ENCODE measurements at places on chromosomes 11 and 22.

GRCh38 chr22:44331881-44332714 is 19.3 kb upstream of the SHISAL1 start:
- no peak for DNase-seq

GRCh38 chr11:36056160-36056751 is 112.4 kb downstream of the LDLRAD3 start:
- no peak for DNase-seq

DNA sequence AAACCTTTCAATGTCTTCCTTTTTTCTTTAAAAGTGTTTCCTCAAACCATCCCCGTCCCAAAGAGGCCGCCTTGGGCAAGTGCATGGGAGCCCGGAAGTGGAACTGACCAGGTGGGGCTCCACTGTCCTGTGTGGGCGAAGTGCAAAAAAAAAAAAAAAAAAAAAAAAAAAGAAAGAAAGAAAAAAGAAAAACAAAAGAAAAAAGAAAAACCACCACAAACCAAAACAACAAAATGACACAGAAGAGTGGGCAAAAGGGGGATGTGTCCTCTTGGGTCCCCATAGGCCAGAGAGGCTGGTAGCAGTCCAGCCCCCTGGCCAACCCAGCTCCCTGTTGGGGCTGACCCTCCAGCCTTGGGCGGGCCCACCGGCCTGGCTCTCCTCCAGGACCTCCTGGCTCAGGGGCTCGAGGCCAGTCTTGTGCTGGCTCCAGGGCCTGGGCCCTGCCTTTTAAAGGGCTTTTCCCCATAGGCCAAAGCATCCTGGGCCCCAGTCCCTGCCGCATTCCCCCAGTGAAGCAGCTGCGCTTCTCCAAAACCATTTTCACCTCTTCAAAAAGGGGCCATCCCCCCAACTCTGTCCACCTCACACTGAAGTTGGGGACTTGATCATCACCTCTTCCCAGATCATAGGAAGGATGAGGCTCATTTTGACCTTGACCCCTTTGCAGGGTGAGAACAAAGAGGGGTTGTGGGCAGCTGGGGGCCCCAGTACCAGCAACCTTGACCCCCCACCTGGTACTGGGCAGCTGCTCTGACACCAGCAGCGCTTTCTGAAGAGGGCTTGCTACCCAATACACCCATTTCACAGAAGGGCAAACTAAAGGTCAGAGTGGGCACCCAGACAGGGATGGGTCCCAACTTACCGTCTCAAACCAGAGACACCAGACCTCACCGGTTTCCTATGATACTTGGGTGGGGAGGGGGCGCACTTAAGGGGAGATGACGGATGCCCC is 9.4 kb downstream of the CBX6 start:
- DNase-seq = no peak

DNA sequence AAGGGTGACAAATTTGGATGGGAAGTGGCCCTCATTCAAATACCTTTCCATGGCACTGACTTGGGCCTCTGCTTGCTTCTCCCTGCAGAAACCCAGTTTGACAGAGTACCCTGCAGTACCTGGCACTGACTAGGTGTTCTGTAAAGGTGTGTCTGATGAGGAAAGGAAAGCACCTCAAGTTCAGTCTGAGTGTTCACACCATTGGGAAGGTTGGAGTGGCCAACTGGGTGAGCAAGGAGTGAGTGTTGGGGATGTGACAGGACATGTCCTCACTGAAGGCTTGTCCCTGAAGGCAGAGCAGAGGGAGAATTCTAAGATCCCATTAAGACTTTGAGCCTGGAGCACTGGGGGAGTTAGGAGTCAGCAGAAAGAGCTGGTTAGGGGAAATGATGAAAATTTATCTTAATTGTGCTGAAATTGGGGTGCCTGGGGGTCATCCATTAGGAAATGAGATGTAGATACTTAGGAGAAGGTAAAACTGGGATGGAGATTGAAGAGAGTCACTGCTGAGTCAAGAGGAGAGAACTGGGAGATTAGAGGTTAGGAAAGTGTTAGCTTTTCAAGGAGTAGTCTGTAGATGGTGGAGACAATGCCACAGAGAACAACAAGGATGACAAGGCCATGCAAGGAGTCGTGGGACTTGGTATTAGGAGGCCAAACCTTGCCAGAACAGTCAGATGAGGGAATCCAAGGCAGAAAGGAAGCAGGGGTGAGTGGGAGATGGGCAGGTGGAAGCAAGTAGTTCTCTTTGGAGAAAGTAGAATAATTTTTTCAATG is 6.1 kb downstream of the SREBF2 start:
- no peak for DNase-seq

DNA sequence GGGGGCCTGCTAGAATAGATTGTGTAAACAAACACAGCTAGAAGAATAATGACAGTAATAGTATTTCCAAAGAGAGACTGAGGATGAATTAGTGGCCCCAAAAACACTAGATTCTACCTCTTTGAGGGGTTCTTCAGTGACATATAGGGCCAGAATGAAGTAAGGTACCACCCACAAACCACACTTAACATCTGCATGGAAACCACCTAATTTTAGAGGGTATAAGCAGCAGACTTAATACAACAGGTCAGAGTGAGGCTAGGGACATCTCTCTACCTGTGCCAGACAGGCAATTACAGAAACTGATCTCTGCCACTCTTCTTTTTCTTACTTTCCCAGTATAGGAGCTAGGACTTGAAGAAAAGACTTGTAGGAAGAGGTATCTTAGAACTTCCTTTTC is 20.1 kb downstream of the ELP4 start:
- no peak for DNase-seq

- DNase-seq = no peak
Observed at GRCh38 chr11:117521974-117522373, 194.3 kb downstream of the CEP164 start.

DNA sequence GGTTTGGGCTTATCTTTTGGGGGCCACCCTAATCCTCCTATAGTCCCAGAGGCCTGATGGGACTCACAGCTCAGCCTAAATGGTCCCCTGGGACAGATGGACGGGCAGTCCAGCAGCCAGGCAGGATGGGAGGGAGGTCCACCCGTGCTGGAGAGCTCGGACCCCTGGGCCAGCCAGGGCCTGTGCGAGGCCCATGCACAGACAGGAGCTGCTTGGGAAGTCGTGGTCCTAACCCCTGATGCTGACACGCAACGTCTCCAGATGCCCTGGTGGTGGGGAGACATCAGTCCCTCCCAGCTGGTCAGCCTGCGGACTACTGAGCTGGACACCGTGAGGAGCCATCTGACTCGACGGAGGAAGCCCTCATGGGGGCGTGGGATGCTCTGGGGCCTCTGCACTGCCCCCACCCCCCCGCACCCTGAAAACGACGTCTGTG is 31.2 kb upstream of the MUC5AC start:
- no peak for DNase-seq

DNA sequence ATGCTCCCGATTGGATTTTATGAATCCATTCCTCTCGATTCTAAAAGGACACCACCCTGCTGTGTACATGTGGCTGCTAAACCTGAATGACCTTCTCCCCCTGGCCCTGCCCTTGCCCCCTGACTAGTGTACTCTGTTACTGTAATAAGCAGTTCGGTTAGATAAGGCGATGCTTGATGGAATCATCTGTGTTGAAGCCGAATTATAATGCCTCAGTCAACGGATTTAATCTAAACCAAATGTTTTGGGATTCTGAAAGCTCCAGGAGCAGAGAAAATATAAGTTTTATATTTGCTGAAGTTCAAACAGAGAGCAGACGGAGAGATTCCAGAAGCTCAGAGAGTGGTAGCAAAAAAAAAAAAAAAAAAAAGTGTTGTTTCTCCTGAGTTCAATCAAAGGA is 275.4 kb upstream of the MPPED2 start:
- no peak for DNase-seq

GRCh38 chr22:40418366-40419201 is 48.2 kb downstream of the SGSM3 start:
- no peak for DNase-seq

DNA sequence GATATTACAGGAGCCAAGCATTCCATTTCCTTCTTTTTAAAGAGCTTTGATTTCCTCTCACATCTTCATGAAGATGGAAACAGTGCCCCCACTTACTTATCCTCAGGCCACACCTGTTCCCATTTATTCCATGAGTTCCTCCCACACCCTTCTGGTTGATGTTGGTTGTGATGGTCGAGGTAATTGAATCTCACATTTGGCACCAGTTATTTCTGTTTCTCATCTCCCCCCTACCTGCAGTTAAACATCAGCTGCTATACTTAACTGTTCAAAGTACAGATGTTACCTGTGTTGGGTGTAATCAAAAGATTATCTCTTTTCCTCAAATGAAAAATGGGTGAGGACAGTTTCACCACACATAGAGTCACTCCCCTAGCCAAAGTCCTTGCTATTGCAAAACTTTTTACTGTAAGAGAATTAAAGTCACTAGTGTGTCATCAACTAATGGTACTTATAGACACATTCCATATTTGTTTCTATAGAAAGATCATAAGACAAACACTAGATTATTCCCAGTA is 1.9 kb downstream of the TMEM45B start:
- DNase-seq = no peak

DNA sequence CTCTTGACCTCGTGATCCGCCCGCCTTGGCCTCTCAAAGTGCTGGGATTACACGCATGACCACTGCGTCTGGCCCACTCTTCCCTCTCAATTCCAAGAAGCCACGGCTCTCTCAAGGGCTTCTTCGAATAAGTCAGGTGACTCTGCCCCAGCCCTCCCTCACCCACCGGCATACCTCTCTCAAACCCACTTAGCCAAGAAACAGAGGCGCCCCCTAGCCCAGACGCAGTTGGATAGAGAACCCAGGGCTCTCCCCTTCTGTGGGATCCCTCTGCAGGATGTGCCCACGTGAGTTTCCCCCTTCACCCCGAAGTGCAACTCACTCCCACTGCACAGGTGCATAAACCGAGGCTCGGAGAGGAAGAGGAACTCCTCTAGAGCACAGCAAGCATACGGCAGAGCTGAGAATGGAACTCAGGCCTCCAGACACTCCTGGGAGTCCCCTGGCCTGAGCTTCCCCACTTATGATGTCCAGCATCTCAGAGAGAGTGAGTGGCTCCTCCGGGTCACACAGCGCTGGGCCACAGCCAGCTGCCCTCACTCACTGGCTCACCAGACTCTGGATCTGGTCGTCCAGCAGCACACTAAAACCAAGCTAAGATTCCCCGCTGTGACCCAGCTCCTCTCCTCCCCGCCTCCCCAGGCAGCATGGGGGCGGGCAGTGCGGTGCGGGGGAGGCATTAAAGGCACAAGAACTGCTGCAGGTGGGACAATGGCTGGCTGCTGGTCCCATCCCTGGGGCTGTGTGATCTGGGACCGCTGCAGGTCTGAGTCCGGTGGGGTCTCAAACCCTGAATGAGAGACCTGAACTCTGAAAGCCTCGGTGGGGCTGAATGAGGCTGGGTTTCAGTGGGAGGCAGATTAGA is 16.8 kb upstream of the RGL4 start:
- no peak for DNase-seq

DNA sequence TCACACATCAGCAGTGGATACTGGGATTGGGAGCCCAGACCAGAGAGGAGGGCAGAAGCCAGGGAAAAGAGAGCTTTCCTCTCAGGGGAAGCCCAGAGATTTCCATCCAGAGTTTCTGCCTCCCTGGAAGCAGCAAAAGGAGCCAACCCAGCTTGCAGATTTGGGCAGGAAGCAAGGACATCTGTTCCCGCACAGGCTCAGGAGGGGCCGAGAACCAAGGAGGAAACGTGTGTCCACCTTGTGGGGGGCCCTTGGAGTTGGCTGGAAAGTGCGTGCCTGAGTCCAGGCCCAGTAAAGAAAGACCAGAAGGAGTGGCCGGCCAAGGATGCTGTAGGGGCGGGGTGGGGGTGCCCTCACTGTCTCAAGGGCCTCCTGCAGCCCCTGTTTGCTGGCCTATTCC is 6.0 kb upstream of the NPTXR start:
- DNase-seq = peak; percentile 69

DNA sequence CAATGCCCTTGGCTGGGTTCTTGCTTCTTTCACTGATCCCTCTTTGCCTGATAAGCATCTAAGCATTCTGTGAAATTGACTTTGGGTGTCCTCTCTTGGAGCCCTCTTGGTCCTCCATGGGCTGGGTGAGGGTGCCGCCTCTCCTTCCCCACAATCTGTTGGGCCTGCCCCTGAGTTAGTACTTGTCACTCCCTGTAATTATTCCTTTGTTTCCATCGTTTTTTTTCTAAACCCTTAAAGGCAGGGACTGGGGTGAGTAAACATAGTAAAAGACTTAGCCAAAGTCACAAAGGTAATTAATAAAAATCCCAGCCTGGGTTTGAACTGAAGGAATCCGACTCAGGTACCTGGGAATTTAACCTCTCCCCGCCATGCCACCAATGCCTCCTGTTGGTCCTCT is 188.1 kb downstream of the MYO18B start:
- DNase-seq = no peak

DNA sequence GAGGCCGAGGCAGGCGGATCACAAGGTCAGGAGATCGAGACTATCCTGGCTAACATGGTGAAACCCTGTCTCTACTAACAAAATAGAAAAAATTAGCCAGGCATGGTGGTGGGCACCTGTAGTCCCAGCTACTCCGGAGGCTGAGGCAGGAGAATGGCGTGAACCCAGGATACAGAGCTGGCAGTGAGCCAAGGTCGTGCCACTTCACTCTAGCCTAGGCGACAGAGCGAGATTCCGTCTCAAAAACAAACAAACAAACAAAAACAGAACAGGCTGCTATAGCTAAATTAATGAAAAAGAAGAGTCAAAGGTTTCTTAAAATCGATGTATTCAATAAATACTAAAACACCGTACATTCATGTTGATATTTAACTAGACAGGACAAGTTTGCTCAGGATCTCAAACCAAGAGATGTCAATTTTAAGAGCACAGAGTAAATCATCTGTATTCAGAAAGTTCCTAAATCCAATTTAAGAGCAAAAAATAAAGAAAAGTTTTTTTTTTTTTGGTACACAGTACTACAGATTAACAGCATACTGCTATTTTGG is 59.9 kb downstream of the NUP98 start:
- no peak for DNase-seq

GRCh38 chr11:45410391-45411227 is 124.5 kb upstream of the SYT13 start:
- DNase-seq = no peak

DNA sequence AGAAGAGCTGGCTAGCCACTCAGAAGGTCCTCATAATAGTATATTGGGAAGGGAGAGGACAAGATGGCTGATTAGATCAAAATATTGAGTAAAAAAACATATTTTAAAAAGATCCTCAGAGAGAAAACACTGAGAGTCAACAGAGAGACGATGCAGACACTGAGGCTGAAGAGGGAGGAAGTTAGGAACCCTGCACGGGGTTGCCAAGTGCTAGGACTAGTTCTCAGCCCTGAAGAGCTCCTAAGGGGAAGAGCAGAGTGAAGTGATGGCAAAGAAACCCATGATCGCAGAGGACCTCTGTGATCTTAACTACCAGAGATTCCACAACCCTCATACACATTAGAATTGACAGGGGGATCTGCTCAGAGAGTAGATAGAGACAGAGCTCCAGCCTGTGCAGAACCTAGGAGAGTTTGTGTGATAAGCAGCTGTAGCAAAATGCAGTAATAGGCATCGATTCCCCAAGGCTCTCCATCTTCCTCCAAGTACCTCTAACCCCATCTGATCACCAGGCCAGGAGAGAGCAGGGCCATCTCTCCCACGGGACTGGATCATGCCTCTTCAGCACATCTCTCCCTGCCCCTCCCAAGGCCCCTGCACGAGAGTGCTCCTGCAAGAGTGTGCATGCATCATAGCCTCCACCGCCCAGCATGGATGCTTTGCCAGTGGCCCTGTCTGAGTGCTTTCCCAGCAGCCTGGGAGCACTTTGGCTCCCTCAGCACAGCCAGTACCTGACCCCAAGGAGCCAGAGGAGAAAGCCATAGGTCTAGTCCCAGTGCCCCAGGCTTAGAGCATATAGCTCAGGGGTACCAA is 41.2 kb upstream of the ARL14EP start:
- no peak for DNase-seq

- DNase-seq = no peak
Observed at GRCh38 chr11:17418444-17419081, 30.1 kb upstream of the KCNJ11 start.

Measured in cerebellar nuclear complex (tissue), 1 donor.